KBM-7 (cell line): ENCODE measurements at places on chromosomes 7 and 10.

GRCh38 chr10:74118804-74119203 is 31.8 kb downstream of the AP3M1 start:
- no peak for DNase-seq

DNA sequence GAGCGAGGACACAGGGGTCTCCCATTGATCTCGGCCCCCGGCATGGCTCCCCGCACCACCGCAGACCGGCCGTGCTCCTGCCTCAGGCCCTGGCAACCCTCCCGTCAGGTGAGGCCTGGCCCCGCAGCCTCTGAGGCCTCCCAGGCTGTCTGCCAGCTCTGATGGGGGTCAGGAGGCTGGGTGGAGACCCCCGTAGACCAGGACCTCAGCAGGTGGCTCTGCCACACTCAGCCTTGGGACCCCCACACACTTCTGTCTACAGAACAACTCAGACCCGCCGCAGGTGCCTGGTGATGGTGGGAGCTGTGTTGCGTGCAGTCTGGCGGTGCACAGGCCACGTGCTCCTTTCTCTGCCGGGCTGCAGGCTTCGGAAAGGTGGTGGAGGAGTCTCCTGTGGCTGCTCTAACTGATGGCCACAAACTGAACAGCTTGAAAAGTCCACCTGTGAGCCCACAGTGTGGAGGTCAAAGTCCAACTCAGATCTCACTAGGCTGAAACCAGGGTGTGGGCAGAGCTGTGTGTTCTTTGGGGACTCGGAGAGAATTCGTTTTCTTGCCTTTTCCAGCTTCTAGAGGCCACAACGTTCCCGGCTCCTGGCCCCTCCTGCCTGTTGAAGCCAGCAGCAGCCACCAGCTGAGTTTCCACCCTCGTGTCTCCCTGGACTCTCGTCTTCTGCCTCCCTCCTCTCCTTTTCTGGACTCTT is 62.5 kb downstream of the PWWP2B start:
- DNase-seq, result no peak

DNA sequence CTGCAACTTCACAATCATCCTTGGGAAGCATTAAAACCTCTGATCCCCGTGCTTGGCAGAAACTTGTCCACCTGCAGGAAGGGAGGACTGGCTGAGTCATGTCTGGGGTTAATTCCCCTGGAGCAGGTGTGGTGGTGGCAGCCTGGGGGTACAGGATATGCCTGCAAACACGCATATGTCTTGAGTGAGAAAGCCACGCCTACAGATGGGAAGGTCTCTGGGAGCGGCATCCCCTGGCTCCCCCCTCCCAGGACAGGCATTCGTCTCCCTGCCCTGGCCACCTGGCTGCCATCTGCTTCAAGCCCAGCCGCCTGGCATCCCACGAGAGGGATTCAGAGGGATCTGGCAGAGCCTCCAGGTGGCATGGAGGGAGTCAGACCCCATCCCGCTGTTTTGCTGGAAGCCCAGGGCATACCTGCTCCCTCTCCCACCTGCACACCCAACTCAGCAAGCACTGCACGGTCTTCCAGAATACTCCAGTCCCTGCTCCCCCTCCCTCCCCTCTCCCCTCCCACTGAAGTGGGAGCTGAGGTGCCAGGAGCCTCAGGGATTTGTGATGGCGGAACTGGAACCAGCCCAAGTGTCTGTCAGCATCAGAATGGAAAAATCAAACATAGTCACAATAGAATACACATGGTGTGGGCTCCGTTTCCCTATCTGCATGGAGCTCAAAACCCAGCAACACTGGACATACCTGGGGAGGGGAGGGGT is 61.0 kb downstream of the CAMK2B start:
- no peak for DNase-seq

- DNase-seq, result no peak
These were observed 710.6 kb upstream of the GALNT17 start for GRCh38 chr7:70421319-70421718.
